ENCODE measurements at places on chromosomes 13 and 19.

GRCh38 chr13:44819772-44820171 is 169.5 kb downstream of the NUFIP1 start:
- no peak for DNase-seq

DNA sequence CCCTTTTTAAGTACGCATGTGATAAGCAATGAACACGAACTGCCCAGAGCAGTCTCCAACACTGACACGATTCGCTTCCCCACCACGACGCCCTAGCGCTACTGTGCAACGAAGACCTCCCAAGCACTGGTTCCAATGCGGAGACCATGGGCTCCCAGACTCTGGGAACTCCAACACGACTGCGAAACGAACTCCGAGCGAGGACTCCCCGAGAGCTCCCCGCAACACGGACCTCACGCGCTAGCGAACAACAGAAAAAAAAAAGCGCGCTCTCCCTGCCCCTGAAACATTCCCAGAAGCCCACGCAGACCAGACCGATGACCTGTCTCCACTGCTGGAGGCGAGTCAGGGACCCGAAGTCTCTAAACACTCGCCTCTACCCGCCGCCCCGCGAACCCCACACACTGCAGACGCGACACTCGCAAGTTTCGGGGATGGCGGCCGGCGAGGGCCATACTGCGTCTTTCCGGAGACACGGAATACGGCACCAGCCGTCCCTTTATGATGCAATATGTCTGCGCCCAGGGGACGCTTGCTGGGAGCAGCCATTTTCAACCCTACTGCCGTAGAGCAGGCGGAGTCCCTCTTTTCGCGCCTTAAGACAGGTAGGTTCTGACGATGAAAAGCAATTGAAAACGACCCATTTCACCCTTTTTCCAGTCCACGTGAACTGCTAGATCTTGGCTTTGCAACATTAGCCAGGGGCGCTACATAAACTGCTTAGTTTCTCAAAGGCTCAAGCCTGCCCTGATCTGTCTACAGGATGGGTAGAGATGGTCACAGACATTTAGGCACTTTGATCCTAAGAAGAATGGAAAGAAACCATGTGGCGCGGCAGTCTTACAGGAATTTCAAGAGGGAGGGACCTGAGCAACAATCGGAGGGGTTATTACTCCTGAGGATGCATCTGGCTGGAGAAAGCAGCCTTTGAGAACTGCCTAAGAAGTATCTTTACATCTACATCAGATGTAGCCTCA is at the start of gene ZNF577:
ZNF577 (minus strand) TSS at position 430 of the 977 bp plus-strand sequence. CDS start 7,569 bp downstream, outside the sequence.
- peak; percentile 71 for DNase-seq

DNA sequence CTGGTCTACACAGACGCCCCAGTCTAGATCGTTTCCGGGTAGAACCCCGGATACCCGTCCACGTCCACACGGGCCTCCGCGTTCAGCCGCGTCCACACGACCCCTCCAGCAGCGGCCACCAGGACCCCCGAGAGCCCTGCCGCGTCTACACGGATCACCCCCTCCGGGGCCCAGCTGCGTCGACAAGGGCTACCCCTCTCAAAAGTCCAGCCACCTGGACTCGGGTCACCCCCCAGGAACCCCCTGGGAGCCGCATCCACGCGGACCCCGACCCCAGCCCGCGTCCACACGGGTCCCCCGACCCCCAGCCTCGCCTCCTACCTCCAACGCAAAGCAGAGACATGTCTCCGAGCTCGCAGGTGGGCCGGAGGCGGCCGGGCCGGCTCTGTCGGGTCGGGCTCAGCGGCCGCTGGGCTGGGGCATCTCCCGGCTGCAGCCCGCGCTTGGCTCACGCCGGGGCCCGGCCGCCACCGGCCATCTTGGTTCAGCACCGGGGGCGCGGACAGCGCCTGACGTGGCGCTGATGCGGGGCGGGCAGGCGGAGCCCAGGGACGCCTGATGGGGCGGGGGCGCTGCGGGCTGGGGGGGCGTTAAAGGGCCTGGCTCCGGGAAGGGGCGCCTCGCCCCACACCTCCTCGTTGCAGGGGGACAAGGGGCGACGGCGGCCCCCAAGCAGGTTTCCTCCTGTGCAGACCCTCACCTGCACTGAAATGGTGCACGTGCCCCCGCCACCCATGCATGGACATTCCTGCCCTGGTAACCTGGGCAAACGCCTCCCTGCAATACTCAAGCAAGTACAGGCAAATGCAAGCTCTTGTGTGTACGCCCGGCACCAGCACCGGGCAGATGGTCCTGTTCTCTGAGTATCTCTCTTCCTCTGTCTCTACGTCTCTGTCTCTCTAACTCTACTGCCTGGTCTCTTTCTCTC is at the start of gene UNC13A:
UNC13A (minus strand) TSS at position 498 of the 928 bp plus-strand sequence; CDS start at position 343, 155 bp downstream.
- DNase-seq, result peak; percentile 16

DNA sequence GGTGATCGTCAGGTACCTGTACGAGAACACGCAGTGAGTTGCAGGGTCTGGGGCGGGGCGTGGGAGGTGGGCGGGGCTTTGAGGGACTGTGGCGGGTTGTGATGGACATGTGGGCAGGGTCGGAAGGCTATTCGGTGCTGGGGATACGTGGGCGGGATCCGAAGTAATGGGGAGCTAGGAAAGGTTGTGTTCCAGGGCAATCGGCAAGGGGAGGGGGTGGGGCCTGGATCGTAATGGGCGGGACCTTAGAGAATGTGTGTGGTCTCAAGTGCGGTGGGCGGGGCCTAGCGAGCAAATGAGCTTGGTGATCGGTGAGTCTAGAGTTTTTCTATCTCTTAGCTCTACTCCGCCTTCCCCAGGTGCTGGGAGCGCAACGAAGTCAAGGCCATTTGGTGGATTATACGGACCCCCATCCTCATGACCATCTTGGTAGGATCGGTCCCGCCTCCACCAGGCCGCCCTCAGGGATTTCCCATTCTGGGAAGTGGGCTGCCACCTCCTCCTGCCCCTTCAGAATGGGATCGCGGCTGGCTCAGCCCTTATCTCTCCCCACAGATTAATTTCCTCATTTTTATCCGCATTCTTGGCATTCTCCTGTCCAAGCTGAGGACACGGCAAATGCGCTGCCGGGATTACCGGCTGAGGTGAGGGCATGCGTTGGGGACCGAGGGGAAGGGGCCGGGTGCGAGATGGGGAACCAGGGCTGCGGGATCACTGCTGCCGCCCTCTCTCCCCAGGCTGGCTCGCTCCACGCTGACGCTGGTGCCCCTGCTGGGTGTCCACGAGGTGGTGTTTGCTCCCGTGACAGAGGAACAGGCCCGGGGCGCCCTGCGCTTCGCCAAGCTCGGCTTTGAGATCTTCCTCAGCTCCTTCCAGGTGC is 9.6 kb downstream of the GIPR start:
- peak; percentile 79 for DNase-seq

DNA sequence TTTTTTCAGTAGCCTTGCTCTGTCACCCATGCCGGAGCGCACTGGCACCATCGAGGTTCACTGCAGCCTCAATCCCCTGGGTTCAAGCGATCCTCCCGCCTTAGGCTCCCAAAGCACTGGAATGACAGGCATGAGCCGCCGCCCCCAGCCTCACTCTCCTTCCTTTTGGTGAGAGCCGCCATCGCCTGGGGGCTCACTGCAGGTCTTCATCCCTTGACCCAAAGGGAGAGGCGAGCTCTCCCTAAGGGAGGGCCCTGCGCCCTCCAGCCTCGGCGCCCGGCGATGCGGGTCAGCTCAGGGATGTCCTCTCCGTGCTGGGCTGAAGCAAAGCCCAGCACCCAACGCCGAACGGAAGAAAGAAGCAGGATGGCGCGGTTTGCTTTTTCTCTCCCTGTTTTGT is 23.2 kb upstream of the ZBTB7A start:
- DNase-seq, result no peak

GRCh38 chr13:100128373-100128772 is 39.5 kb downstream of the PCCA start:
- no peak for DNase-seq

Data from CD4-positive, alpha-beta T cell treated with Interleukin-15 for 4 hours (primary cell).